ENCODE measurements at places on chromosomes 1 and 21. TPM values are rescaled to one million over a fixed set of nuclear protein-coding genes. Genes with fewer than 3 reads are reported as not detected.

PTPRU gene
- total RNA-seq = 23.5 TPM

RYR2 gene
- 694 TPM for total RNA-seq

KIAA1614 gene
- total RNA-seq = 6.4 TPM

AZIN2 gene
- 2.1 TPM for total RNA-seq

DNA sequence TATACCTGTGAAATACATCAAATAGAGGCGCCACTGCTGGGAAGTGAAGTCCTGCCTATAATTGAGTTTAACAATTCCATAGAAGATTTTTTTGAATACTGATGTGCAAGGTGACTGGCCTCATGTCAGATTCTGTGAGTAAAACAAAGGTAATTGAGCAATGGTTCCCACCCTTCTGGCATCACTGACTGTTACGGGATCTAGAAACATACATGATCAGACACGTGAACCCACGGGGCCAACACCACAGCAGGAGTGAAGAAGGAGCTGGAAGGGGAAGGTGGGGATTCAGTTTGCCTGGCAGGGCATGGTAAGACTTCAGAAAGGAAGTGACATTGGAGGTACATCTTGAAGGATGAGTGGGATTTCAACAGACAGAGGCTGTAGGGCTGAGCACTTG, 270.2 kb downstream of the DISC1 start:
- no peak for DNase-seq

- no peak for DNase-seq
These were observed 122.7 kb downstream of the MATN1 start for GRCh38 chr1:30600706-30601105.

GRCh38 chr1:219220945-219221344, 47.3 kb downstream of the LYPLAL1 start:
- no peak for DNase-seq

DNA sequence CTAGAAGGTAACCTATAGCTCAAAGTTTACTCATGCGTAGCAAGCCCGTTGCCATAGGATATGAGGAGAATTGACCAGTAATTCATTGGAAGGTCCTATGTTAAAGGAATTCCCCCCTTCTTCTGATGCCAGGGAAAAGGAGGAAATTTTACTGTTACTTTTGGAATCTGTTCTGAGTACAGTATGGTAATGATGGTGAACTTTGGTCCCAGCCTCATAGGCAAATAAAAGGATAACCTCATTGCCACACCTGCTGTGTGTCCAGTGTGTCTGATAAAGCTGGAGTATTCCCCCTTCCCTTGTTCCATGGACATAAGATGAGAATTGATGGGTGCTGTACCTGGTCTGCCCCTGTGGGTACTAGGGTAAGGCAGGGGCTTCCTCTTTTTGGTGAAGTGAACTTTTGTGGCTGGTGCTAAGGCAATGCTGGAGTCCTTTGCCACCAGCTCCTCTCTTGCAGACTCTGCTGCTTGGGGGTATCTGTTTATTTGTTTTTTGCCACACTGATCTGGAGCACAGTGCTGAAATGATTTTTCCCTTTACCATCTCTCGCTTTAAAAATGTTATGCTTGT, 22.2 kb downstream of the MPZ start:
- no peak for DNase-seq

DNA sequence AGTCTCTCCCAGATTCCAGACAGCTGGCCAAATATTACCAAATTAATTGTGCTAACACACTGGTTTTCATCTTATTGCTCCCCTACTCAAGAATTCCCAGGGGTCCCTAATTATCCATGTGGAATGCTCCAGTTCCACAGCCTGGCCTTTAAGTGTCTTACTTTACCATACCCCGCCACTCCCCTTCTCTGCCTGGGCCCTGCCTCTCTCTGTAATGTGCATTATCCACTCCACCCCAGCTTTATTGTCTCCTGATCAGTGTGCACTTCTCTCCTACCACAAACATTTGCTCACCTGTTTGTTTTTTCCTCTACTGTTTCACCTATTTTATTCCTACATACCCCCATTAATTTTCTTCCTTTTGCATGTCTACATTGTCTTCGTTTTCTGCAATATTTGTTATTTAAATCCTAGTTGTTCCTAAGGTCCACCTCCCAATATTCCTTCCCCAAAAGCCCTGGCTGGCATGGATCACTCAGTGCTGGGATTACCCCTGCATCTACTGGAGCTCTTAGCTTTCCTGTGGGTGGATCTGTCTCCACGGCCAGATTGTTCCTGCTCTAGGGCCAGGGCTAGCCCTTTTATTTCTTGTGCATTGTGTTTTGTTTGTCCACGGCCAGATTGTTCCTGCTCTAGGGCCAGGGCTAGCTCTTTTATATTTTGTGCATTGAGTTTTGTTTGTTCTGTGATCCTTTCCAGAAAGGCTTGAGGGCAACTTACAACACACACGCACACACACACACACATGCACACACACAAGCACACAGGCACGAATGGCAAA, 33.4 kb upstream of the ATP1B1 start:
- DNase-seq = no peak

- no peak for DNase-seq
These were observed 175.0 kb downstream of the DAB1 start for GRCh38 chr1:57248830-57249229.

GRCh38 chr1:209456878-209457277, 126.6 kb upstream of the CAMK1G start:
- DNase-seq = no peak
